ENCODE measurements at places on chromosomes 7 and 10. TPM values are rescaled to one million over a fixed set of nuclear protein-coding genes. Genes with fewer than 3 reads are reported as not detected.

RNLS gene
- 13.0 TPM for total RNA-seq

OPN4 gene
- not detected for total RNA-seq

DNAH11 gene
- total RNA-seq, result 0.05 TPM

PDGFA gene
- 34.9 TPM for total RNA-seq

TDRD1 gene
- total RNA-seq, result 0.57 TPM

INPP5A gene
- 41.5 TPM for total RNA-seq

TUBAL3 gene
- total RNA-seq, result 12.8 TPM

ZNF727 gene
- total RNA-seq, result 1.2 TPM

GHRHR gene
- total RNA-seq, result not detected

FAM241B gene
- total RNA-seq, result 4.2 TPM

PPP1R3C gene
- 6.5 TPM for total RNA-seq

SLC35B4 gene
- total RNA-seq, result 7.5 TPM

ACSM6 gene
- total RNA-seq, result not detected

SLC26A5 gene
- total RNA-seq, result 0.25 TPM

MMP21 gene
- total RNA-seq, result not detected

NYAP1 gene
- total RNA-seq, result 0.69 TPM

NPC1L1 gene
- total RNA-seq, result 0.11 TPM

MAT1A gene
- total RNA-seq, result 1.4 TPM

DTX2 gene
- total RNA-seq, result 91.1 TPM

GPR15LG gene
- total RNA-seq, result 560 TPM

EFCAB10 gene
- not detected for total RNA-seq

SLC16A9 gene
- 15.6 TPM for total RNA-seq

ARHGAP12 gene
- 25.1 TPM for total RNA-seq

ACTR1A gene
- total RNA-seq, result 88.8 TPM

KLF14 gene
- total RNA-seq, result not detected
